ENCODE measurements at places on chromosomes 5 and 9.

DNA sequence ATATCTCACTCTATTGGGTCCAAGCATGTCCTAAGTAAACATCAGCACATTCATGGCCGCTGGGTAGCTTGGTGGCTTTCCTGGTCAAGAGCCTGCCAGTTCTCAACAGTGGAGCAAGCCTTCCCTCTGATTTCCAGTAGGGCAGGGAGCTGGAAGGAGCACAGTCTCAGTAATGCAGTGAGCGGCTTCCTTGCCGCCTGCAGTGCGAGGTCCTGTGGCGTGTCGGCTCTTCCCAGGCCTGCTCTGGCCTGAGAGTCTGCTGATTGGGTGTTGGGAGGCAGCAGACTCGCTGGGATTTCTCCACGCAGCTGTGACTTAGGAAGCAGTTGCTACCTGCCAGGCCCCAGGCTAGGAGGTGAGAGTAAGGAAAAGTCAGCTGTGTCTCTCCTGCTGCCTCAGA lies 51.3 kb downstream of the SPTAN1 start:
- DNase-seq = no peak

GRCh38 chr5:115557667-115558387 lies 13.3 kb upstream of the FEM1C start:
- DNase-seq = no peak

GRCh38 chr5:42840842-42841567 lies 29.3 kb upstream of the SELENOP start:
- DNase-seq = no peak

DNA sequence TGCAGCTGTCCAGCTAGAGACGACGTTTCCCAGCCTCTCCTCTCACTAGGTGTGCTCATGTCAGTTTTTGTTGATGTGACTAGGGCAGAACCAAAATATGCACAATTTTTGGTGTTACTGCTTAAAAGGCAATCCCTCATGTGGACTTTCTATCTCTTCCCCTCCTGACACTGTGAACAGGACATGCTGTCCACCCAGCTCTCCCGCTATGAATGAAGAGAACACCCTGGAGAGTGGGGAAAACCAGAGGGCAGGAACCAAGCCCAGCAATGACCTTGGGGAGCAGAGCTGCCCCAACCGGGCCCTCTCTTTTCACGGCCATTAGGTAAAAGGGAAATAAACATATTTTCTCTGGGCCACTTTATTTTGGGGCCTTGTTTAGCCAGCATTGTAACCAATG lies 46.7 kb upstream of the TBC1D2 start:
- no peak for DNase-seq

DNA sequence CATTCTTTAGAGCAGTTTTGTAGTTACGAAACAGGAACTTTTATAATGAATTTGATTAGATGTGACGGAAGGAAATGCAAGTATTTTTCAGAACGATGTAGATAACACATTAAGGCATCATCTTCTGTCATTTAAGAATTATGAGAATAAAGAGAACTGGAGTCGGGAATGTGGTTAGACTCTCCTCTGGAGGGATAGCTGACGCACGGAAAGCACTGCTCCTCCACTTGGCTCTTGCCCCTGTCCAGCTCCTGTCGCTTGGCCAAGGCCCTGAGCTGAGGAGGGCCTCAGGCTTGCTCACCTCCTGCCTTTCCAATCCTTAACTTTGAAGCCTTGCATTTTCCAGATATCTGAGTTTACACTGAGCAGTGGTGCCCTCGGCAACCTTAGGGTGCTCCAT lies 60.5 kb downstream of the MAP1B start:
- DNase-seq = peak; percentile 65

DNA sequence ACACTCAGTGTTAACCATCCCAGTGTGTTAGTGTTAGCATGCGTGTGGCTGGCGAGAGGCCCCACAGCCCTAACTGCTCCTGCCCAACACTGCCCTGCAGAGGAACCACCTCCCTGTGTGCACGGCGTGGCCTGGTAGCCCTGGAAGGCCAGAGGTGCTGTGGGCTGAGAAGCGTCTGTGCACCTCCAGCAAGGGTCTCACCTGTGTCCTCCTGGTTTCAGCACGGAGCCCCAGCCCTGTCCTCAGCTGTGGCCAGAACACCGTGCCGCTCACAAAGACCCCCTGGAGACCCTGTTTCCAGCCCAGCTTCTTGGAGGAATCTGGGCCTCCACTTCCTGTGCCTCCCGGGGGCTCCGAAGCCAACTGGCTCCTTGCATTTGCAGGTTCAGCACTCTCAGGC lies 56.1 kb upstream of the NRARP start:
- no peak for DNase-seq

DNA sequence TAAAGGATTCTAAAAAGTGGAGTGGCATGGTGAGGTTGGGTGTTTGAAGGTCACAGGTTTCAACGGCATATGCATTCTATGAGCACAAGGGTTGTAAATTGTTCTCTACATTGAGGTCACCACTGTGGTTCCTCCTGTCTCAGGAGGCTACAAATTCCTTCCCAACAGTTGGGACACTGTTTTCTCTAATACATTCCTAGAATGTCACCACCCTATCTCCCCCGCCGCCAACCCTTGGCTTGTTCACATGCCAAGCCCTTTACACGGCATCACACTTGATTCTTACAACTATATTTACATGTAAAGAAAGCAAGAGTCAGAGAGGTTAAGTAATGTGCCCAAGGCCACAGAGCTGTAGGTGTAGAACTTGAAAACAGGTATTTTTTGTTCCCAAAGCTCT lies 315.1 kb downstream of the RAB3C start:
- DNase-seq = no peak

DNA sequence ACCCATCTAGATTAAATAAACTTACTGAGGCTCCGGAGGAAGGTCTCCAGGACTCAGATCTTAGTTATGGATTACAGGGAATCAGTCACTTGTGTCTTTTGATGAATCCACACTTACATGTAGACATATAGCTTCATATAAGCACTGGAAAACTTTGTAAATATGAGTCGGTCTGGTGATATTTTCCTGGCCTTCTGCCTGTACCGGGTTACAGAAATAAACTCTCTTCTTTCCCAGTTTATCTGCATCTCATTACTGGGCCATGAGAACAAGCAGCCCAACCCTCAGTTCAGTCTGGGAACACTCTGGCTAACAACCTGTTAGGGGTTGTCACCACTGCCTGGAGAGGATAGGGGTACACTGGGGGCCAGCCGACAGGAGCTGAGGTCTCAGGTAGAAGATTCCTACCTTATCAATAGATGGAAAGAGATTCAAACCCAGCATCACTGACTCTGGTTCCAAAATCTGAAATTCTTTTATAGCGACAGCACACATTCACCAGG lies 59.1 kb downstream of the THBS4 start:
- DNase-seq = no peak

DNA sequence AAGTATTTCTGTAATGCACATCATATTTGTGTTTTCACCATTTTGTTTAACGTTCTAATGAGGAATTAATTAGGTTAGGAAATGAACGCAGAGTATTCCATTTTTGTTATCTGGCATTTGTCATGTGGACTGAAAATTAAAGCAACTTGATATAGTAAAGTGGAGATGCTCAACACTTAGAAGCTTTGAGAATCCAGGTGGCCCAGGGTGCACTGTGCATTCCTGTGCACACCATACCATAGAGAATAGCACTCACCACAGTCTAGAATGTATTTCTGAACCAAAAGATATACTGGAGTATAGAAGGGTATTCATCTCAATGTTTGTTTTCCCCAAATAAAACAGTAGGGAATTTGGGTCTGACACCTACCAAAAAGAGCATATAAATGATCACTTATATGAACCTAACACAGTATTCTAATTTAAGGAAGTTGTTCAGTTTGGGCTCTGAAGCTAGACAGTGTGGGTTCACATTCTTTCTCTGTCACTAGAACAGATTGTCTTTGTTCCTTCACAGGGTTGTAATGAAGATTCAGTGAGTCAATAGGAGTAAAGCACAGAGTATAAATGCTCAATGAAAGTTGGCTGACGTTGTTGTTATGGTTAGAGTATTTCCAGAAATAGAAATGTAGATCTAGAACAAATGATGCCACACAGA lies 125.6 kb upstream of the DMRT1 start:
- DNase-seq = no peak

DNA sequence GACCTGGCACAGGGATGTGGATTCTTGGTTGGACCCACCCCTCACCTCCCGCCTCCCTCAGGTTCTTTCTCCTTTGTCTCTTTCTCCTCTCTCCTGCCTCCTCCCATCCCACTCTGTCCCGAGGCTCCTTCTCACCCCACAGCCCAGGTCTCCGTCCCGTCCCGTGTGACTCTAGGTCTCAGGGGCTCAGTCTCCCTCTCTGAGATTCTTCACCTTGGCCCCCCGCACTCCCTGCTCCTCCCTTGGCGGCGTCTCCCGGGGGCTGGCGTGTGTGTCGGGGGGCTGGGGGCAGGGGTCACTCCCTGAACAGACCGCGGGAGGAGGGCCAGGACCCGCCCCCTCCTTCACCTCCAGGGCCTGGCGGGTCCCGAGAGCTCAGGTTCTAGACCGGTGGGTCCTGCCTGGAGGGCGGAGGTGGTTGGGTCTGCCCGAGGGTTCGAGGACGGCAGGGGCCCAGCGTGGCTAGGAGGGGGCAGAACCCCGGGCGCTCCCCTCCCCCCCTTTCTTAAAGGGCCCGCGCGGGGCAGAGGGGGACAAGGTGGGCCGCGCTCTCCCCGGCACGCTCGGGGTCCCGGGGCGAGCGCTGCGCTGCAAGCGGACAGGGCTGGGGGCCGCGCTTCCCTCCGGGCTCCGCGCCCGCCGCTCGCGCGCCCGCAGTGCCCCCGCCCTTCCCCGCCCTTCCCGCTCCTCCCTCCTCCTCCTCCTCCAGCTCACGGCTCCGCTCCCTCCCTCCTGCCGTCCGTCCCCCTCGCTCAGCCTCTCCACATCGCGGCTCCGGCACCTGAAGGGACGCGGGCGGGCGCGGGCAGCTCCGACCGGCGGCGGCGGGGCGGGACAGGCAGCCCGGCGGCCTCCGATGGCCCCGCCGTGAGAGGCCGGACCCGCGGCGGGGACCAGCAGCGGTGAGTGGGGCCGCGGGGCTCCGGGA lies at the start of gene PSD2:
TSS of gene PSD2 (plus strand) at position 735 of the 928 bp plus-strand sequence. CDS start 13,633 bp downstream, outside the sequence.
- DNase-seq = no peak

- no peak for DNase-seq
Observed at GRCh38 chr9:96884443-96884842, 30.1 kb upstream of the ZNF782 start.

- no peak for DNase-seq
Observed at GRCh38 chr5:154508114-154508513, 30.1 kb upstream of the HAND1 start.

- DNase-seq = no peak
Observed at GRCh38 chr9:69697475-69697874, 25.3 kb upstream of the APBA1 start.

GRCh38 chr5:92237896-92238295 lies 854.8 kb upstream of the ARRDC3 start:
- no peak for DNase-seq

DNA sequence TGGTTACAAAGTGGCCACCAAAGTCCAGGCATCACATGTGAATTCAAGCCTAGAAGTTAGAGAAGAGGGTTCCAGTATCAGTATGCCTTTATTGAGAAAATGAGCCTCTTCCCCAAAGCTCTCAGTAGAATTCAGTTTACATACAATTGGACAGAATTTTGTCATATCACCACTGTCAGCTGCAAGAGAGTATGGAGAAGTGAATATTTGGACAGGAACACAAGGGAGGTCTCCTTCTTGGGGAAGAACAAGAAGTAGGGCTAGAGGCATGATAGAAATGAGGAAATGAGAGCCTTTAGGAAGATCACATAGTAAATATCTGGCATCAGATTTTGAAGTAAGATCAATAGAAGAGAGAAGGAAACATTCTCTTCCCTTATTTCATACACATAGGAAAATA lies 27.8 kb upstream of the VLDLR start:
- no peak for DNase-seq

GRCh38 chr5:165086465-165086864 lies 1581.0 kb downstream of the MAT2B start:
- DNase-seq = no peak

GRCh38 chr5:151454889-151455288 lies 7.5 kb downstream of the SLC36A1 start:
- no peak for DNase-seq

DNA sequence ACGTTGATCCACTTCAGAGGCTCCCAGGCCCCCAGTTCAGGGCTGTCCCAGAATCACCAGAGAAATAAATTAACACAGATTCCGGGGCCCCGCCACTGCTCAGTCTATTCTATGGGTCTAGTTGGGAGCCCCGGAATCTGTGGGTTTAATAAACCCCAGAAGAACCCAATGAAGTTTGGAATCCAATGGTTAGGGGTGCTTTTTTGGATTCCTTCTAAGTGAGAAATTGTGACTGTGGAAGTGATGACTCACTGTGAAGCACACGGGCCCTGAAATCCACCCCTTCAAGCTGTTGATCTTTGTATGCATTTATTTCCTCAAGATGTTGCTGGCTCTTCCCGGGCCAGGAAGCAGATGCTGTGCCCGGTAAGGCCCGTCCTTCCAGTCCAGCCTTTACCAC lies 57.3 kb upstream of the SLC28A3 start:
- DNase-seq = no peak

DNA sequence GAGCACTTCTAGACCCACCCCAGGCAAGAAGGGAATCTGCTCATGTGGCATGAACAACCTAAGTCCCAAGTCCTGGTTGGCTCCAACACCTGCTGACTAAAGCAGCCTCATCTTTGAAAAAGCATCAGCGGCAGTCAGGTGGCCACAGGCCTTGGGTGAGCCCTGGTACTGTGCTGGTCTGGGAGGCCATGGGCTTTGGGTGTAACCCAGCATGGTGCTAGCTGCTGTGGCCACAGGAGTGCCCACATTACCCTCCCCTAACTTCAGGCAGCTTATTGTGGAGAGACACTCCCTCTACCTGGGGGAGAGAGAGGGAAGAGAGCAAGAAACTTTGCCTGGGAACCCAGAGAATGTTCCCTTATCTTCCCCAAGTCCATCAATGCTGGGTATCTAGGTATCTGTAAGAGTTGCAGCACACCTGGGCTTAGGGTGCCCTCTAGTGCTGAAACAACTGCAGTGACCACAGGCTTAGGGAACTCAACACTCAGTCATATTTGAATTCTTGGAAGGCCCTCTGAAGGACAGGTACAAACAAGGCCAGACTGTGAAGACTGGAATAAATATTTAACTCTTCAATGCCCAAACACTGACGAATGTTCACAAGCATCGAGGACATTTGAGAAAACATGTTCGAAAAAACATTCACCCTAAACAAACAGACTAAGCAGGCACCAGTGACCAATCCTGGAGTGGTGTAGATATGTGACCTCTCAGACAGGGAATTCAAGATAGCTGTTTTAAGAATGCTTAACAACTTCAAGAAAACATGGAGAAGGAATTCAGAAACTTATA lies 69.9 kb upstream of the OR2K2 start:
- DNase-seq = no peak

DNA sequence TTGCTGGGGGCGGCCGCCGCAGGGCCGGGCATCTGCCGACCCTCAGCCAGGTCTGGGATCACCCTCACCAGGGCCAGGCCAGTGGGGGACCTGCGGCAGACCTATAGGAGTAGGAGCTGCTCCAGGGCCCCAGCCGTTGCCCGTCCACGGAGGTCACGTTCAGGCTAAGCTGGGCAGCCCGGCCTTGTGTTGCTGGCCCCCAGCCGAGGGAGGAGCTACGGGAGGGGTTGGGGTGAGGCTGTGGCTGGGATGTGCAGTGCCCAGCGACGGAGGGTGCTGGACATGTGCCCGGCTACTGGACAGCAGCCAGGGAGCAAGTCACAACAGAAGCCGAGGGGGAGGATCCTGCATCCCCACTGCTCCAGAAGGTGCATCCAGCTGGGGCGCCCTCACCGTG lies 39.6 kb upstream of the SLC6A19 start:
- peak; percentile 69 for DNase-seq

GRCh38 chr9:91445135-91445534 lies 21.5 kb upstream of the NFIL3 start:
- DNase-seq = no peak

All from left cardiac atrium (tissue), 4 donors.